ENCODE measurements at places on chromosomes 1 and 21.

DNA sequence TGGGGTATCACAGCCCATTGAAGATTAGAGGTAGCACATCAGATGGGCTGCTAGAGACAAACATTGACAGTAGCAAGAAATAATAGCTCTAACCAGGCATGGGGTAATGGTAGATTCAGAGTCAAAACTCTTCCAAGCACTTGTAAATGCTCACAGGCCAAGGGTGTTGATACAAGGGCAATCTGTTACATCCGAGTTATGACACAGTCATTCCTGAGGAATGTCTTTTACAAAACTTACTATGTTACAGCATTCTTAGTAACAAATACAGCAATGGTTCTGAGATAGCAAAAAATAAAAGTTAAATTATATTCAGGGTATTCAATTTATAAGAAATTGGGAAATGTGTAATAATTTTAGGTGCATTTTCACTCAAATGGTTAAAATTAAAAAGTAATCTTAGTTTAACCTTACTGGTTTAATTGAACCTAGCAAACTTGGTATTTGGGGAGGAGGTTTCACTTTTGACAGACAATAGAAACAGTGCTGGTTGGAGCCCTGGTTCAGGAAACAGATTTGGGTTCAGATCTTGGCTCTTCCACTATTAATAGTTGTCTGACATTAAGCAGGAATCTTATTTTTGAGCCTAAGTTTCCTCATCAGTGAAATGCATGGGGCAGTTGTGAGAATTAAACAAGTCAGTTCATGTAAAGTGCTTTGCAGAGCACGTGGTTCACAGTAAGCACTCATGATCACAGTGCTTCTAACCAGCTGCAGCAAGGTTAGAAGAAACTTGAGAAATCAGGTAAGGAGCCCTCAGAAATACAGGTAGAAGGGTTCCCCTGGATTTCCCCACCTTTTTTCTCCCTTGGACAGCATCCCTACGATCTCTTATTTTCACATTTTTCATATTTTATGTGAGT, 4.4 kb downstream of the ST3GAL3 start:
- no peak for DNase-seq

DNA sequence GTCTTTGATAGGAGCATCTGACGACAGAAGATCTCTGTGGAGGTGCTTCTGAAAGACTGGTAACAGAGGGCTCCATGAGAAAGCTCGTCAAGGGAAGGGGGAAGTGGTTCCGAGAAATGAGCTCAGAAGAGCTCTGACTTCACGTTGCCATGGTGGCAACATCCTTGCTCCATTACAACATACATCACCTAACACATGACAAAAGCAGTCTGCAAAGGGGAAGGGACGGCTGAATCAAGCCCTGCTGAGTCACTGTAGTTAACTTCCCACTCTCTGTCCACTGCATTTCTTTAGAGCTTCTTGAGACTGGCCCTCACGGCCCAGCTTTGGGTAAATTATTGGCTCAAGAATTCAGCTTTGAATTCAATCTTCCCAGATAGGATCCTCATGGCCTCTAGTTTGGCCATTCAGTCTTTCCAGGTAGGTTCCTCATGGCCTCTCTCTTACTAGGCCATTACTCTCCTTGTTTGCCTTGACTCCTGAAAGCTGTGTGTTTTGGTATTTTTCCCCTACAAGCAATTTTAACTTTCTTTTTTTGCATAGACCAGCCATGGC, 88.0 kb upstream of the ZNF648 start:
- DNase-seq = no peak

GRCh38 chr1:181656491-181656890, 173.2 kb downstream of the CACNA1E start:
- DNase-seq = no peak

GRCh38 chr1:201501812-201502510, 5.0 kb downstream of the CSRP1 start:
- DNase-seq = peak; percentile 39

DNA sequence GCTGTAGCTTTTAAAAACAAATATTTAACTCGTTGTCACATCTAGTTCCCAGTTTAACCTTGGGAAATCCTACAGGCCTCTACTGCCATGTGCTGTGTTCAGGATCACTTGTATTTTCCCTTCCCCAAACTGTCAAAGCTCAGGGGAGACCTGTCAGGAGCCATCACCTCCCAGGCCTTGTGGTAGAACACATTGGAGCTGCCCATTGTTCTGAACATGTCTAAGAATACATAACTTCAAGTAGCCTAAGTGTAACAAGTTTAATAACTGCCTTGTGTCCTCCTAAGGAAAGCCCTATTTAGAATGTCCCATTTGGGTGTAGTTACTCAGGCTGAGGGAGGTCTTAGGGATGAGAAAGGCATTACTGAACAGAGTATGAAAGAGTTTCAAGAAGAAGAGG, 28.6 kb upstream of the PIGC start:
- no peak for DNase-seq

GRCh38 chr1:159023723-159024122, 14.0 kb downstream of the IFI16 start:
- no peak for DNase-seq

DNA sequence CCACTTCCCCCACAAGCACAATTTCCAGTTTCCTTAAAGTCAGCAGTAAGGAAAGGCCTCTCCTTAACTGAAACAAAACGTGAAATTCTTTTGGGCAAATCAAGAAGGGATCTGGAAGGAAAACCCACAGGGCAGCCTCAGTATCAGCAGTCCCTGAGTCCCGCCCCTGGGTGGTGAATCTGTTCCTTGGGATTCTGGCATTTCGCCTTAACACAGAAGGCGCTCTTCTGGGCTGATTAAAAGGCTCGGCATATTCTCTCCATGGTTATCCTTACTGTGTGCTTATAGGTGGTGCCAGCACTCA, 12.2 kb upstream of the RAB4A start:
- DNase-seq = no peak

- no peak for DNase-seq
Measured at GRCh38 chr1:153375511-153375910, at the start of gene S100A12. S100A12 (minus strand) TSS chr1:153375621; CDS start chr1:153374592, 1,029 bp downstream.

DNA sequence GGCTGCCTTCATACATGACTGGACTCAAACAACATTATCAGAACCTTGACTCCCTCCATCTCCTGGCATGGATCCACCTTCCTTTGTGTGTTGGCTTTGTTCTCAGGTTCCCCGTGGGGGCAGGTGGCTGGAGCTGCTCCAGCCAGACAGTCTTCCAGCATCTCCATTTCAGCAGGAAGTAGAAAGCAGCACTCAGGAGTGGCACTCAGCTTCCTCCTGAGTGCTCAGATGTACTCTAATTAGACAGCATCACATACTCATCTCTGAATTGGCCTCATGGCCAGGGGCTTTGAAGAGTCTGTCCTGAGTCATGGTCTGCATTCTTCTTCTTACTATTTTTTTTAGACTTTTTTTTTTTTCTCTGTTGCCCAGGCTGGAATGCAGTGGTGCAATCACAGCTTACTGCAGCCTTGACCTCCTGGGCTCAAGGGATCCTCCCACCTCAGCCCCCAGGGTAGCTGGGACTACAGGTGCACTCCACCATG, 27.9 kb downstream of the OVAAL start:
- peak; percentile 51 for DNase-seq

DNA sequence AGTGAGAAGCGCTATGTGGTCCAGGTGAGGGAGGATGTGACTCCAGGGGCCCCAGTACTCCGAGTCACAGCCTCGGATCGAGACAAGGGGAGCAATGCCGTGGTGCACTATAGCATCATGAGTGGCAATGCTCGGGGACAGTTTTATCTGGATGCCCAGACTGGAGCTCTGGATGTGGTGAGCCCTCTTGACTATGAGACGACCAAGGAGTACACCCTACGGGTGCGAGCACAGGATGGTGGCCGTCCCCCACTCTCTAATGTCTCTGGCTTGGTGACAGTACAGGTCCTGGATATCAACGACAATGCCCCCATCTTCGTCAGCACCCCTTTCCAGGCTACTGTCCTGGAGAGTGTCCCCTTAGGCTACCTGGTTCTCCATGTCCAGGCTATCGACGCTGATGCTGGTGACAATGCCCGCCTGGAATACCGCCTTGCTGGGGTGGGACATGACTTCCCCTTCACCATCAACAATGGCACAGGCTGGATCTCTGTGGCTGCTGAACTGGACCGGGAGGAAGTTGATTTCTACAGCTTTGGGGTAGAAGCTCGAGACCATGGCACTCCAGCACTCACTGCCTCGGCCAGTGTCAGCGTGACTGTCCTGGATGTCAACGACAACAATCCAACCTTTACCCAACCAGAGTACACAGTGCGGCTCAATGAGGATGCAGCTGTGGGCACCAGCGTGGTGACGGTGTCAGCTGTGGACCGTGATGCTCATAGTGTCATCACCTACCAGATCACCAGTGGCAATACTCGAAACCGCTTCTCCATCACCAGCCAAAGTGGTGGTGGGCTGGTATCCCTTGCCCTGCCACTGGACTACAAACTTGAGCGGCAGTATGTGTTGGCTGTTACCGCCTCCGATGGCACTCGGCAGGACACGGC, 2.2 kb downstream of the CELSR2 start:
- no peak for DNase-seq

DNA sequence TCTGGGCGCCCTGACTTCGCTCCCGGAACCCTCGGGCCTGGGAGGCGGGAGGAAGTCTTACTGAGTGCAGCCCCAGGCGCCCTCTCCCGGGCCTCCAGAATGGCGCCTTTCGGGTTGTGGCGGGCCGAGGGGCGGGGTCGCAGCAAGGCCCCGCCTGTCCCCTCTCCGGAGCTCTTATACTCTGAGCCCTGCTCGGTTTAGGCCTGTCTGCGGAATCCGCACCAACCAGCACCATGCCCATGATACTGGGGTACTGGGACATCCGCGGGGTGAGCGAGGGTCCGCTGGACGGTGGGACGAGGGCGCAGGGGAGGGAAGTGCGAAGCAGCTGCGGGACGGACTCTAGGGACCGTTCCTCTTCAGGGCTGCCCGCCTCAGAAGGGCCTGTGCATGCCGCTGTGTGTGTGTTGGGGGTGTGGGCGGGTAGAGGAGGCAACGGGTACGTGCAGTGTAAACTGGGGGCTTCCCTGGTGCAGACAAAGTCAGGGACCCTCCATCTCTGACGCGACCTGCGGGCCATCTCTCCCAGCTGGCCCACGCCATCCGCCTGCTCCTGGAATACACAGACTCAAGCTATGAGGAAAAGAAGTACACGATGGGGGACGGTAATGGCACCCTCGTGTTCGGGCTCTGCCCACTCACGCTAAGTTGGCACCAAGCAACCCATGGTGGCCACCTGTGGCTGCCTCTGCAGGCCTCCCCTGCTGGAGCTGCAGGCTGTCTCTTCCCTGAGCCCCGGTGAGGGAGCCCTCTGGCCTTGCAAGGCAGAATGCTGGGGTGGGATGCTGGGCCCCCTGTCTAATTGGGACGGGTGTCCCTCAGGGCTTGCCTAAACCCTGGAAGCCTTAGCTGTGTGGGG, at the start of gene GSTM1:
GSTM1 (plus strand) TSS at position 177 of the 859 bp plus-strand sequence; CDS start at position 234, 57 bp downstream.
- DNase-seq = no peak

DNA sequence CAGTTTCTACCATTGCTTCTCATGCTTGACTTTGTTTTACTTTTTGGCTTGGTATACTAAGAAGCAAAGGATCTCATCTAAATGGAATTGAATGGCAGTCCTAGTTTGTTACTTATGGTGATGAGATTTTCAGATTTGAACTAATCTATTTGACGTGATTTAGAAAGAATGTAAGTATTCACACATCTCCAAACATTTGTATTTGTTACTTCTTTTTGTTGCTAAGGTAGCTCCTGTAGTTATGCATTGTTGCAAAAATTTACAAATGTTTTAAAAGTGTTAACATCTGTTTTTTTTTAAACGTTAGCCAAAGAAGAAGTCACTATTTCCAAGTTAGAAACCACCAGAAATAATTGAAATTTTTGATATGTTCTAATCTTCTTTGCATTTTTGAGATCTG, 222.5 kb downstream of the RPS6KC1 start:
- no peak for DNase-seq

DNA sequence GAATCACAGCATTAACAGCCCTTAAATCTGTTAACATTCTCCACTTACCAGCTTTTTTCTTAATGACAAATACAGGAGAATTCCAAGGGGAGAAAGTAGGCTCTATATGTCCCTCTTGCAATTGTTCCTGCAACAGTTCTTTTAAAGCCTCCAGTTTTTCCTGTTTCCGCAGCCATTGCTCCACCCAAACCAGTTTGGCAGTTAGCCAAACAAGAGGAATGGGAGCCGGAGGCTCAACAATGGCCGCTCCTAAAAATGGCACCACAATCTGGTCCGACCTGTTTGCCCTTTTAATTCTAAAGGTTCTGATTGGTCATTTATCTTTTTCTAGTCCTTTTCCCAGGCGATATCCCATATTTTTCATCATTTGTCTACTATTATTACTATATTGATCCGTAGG, 14.0 kb upstream of the L1TD1 start:
- DNase-seq = no peak

- peak; percentile 39 for DNase-seq
Measured at GRCh38 chr1:246214708-246215509, 292.2 kb downstream of the SMYD3 start.

GRCh38 chr1:101440485-101440884, 203.7 kb downstream of the S1PR1 start:
- no peak for DNase-seq

GRCh38 chr21:30582870-30583269, 7.3 kb downstream of the KRTAP22-2 start:
- no peak for DNase-seq

DNA sequence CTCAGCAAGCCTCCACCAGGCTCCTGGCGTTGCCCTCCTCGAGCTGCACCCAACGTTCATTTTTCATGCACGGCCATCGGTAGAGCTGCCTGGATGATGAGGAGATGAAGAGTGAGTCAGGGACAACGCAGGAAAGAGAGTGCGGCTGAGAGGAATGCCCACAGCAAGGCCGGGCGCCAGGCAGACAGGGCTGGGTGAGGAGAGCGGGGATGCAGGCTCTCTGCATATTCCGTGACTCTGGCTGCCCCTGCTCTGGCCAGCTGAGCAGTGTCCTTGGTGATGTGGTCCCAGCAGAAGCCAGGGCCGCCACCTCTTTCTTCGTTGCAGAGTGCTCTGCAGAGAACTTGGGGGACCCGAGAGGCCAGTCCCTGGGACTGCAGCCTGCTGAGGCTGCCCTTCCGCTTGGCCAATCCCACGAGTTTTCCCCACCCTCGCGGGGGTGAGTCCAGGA, 10.8 kb downstream of the UMODL1 start:
- DNase-seq = no peak

GRCh38 chr1:241639623-241640148, 483 bp downstream of the CHML start:
- DNase-seq = no peak

- DNase-seq = no peak
Measured at GRCh38 chr21:45332415-45332814, 44.7 kb upstream of the POFUT2 start.

DNA sequence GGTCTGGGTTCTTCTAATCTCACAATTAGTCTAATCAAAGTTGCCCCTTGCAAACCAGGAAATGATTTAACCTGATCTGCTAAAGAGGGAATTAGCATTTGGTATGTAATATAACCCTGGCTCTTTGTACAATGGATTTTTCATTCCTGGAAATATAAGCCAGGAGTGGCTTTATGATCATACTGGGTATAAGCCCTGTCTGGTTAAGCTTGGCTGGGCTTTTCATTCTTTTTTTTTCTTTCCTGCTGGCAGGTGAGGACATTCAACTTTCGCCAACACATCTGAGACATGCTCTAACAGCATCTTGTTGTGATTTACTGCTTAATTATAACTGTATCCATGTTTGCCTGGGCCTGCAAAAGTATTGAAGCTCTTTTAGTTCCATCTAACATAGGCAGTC, 20.4 kb upstream of the SDE2 start:
- DNase-seq = no peak

- no peak for DNase-seq
Measured at GRCh38 chr1:113219377-113219776, 146.4 kb downstream of the LRIG2 start.
